Activated CD4-positive, CD25-positive, alpha-beta regulatory T cell treated with anti-CD3 and anti-CD28 coated beads, Interleukin-2, amount 50 U/mL, for 16 hours (primary cell): ENCODE measurements at places on chromosomes 2 and 18.

GRCh38 chr2:191666226-191666625, 11.7 kb upstream of the NABP1 start:
- no peak for DNase-seq

DNA sequence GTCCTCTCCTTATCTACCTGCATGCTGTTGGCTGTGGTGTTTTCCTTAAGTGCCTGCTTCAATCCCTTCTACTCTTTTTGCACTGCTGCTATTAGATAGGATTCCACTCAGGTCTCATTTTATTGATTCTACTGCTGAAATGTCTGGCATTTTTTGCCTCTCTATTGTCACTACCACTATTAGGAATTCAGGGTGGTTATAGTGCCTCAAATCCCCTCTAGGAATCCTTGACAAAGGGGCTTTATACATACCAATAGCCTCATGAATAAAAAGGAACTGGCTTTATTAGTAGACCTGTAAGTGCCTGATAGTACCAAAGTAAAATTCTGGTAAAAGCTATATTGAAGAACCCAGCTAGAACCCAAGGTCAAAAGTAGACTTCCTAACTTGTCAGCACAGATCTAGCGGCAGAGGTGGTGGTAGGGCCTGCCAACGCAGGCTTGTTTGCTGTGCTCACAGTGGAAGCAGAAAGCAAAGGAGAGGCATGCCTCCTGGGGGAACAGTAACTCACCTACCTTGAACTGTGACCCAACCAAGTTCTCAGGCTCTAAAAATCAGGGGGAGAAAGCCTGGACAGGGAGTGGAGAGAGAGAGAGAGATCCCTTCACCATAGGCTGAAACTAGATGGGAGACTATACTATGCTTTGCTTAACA, 200.8 kb downstream of the RAB3GAP1 start:
- DNase-seq, result no peak

DNA sequence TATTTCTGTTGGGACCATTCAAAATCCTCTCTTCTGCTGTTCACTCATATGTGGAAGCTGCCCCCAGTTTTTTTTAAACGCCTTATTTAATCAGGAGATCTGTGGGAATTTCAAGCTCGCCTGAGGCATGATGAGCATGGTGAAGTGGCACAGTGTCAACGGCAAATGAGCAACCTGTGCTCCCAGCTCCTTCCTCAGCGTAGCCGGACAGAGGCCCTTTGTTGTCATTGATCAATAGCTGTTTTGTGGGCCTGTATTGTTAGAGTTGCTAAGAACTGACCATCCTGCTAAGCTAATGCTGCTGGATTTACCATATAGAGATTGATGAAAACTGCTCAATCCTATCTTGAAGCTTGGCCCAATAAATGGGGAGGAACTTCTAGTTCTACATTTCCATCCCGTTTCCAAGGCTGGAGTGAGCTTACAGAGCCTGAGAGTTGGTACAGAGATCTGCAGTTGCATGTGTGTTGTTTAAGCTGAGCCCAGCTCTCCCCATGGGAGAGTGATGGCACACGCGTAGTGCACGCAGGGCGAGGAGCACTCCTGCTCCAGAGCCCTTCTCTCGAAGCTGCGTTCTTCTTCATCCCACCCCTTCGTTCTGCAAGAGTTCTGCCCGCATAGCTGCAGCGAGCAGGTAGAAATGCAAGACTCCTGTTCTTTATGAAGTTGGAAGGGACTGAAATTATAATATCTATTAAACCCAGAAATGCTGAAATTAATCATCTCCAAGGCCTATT, 108.8 kb downstream of the RTN4 start:
- DNase-seq, result no peak

DNA sequence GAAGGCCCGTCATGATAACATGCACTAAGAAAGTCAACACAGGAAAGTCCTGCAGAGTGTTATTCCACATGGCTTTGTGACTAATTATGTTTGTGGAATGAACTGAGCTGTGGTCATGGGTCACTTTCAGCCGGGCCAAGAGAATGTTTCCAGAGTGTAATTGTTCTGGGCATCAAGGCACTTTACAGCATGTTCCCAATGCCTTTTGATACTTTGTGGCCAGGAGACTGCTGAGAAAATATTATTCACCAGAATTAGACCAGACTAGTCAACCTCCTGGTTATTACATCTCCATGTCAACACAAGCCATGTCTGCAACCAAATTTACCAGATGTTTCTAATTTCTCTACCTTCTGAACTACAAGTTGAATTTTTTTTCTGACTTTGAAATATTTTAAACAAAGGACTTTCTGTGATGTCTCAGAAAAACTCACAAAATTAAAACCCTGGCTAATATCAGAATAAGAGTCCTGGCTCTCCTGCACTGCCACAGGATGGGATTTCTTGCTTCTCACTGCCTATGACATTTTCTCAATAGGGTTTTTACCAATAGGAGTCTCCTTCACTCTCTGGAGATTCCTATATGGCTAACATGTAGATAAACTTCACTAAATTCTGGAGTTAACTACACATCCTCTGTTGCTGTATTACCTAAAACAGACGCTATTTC, 90.6 kb upstream of the WDR75 start:
- no peak for DNase-seq

- no peak for DNase-seq
These were observed 432.9 kb downstream of the MTX2 start for GRCh38 chr2:176702131-176702530.

DNA sequence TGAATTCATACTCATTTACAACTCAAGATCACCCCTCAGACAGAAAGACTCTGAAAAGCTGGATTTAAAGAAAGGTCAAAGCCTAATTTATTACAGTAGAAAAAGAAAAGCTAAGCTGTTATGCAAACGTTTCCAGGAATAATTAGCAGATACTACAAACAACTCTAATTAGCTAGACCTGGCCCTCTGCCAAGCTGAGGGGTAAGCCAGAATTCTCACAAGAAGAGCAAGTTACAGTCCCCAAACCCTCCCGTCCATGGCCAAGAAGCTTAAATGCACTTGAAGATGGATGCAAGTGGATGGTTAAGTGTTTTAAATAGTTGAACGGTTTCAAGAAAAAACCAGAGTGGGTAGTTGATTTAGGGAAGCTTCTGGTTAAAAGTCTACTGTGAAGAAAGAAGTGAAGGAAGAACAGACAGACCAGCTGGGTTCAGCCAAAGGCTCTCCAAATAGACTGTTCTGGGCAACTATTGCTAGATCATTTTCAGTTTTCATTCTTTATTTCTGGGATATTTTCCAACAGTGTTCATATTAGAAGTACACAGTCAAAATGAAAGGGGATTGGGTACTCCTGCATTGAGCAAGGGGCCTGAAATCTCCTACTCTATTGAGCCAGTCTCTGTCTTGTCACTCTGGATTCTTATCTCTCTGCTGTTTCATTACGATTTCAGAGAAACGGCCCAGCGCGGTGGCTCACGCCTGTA, 4.8 kb downstream of the LMAN2L start:
- no peak for DNase-seq

DNA sequence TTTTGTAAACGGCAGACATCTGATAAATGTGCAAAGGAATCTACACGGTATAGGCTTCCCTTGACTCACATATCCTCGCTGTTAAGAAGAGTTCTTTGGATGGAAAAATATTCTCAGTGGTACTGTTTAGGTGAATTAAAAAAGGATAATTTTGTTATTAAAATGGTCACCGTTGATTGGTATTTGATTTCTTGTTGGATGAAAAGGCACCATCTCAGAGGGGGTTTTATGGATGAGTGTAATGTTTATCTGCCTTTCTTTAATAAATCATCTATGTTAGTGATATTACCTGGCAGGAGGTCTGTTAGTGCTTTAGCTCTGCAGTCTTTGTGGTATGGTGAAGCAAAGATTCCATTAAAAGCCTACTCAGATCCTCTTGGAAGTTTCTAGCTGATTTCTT, 92.3 kb downstream of the MGAT5 start:
- DNase-seq, result no peak

- DNase-seq, result no peak
These were observed 23.2 kb downstream of the PIAS2 start for GRCh38 chr18:46894124-46894523.

GRCh38 chr2:205751569-205752031, 69.3 kb downstream of the NRP2 start:
- DNase-seq, result no peak

DNA sequence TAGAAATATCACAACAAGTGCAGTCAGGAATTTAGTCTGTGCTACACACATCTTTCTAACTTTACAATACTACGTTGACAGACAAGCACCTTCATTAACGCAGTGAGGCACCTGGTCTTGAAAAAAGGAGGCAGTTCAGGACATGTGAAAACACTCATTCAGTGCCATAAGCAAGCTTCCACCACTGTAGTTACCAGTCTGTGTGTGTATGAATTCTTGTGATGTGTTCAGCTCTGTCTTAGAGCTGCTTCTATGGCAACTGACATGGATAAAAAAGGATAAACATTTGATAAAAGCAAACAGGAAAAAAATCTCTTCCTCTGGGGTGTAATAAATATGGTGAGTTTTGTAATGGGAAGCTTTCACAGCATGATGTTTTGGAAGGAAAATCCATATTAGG, 623.8 kb upstream of the NXPH2 start:
- DNase-seq, result no peak

- DNase-seq, result no peak
These were observed 42.0 kb downstream of the MAPRE2 start for GRCh38 chr18:35083174-35083712.
